ENCODE measurements at places on chromosomes 5 and 9.

DNA sequence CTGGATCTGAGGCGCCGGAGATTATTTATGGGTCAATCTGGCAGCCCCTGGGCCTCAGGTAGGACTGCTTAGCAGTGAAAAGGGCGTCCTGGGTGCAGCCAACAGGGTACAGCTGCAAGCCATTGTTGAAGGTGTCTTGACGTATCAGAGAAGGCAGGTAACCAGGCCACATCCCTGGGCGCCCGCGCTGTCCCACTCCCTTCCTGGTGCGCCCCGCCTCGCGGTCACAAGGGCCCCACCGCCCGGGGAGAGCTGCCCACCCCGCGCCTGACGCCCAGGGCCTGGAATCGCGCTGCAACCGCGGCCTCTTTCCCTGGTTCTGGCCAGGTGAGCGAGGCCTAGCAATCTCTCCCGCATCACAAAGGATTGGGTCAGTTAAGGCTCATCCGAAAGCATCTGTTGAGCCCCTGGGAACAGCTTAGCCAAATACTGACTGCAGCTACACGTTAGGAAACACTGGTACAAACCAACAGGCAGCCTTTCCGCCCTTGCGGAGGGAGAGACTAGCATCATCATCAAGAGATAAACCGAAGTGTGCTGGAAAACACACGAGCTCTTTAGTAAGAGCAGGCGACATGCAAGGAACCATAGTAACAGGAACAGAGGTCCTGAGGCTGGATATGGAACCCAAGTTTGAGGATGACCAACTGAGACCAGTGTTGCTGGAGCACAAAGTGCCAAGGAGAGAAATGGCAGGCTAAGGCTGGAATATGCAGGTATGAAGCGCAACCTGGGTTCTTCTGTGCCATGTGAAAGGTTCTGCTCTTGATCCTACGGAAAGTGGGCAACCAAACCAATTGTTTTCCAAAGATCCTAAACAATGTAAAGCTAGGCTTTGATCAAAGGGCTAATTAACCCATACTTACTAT, 3.6 kb downstream of the RPS23 start:
- DNase-seq, result no peak

- no peak for DNase-seq
These were observed 3.1 kb downstream of the IER5L start for GRCh38 chr9:129174724-129175514.

GRCh38 chr5:142901476-142902185, 131.5 kb downstream of the ARHGAP26 start:
- no peak for DNase-seq

DNA sequence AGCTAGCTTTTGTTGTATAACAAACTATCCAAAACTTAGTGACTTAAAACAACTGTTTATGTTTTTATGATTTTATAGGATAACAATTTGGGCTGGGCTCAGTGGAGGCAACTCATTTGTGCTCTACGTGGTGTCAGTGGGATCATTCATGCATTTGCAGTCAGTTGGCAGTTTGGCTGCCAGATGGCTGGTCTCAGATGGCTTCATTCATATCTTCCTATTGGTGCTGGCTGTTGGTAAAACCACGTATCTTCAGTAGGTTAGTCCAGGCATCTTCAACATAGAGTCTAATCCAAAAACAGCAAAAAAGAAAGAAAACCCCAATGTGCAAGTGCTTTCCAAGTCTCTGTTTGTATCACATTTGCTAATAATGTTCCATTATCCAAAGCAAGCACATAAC, 51.7 kb upstream of the RIC1 start:
- DNase-seq, result no peak

- DNase-seq, result no peak
These were observed 364.6 kb downstream of the DMRT2 start for GRCh38 chr9:1414711-1415131.

GRCh38 chr5:172429201-172429940, 25.0 kb downstream of the SH3PXD2B start:
- no peak for DNase-seq

DNA sequence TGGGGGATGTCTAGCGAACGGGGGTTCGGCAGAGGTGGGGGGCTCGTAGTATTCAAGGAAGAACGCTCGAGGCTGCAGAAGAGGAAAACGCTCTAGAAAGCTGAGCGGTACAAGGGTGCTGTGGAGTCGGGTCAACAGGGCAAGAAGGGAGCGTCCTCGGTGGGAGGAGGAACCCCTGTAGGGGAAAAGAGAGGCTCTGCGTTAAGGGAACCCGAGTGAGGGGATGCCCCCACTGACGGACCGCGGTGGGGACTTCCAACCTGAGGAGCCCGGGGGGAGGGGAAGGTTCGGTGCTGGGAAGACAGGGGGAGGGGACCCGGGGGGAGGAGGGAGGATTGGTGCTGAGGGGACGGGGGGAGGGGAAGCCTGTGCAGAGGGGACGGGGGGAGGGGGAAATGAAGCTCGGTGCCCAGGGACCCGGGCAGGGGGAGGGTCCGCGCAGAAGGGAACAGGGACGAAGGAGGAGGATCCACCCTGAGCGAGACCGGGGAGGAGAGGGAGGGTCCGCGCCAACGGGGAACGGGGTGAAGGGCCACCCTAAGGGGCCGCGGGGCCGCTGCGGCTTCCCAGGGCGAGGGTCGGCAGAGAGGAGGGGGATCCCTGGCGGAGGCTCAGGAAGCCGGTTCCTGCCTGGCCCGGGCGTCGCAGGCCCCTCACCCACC, 621 bp downstream of the NR6A1 start:
- no peak for DNase-seq

DNA sequence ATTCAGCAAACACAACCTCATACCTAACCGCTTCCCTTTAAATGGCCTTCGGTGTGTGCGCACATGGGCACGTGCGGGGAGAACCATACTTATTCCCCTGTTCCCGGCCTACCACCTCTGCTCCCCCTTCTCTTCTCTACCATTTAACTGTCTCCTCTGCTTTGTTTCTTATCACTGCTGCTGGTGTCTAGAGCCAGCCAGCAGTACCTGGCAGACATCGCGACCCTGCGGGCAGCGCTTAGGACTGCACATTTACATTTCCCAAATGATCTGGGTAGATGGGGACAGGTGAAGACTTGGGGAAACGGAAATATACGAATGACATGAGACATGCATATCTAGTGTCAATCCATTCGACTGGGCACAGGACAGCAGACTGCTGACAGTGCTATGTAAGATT, 56.6 kb downstream of the PSMB7 start:
- DNase-seq, result no peak

DNA sequence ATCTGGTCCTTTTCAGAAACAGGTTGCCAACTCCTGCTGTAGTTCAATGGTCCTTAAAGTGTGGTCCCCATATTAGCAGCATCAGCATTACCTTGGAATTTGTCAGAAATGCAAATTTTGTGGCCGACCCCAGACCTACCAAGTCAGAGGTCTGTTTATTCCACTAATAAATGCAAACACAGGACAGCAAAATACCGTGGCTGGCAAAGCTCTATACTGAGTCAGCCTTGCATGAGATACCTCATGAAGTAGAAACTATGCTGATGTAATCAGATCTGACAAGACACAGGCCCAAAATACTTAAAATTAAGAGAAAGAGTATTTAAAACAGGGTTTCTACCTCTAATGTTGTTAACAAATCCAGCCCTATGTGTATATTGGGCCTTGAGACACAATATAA, 3.0 kb downstream of the GOLM1 start:
- DNase-seq, result no peak

DNA sequence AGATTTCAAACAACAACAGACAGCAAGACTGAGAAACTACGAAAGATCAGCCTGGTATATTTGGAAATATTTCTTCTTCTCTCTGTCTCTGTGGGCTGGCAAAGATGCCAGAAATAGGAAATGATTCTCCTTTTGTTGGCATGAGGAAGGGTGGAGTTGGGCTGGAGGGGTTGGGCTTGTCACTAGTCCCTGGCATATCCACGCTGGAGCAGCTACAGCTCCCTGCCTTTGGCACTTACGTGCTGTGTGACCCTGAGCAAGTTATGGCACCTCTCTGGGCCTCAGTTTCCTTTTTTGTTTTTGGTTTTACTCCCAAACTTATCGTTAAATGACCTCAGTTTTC, 354 bp upstream of the KCNMB1 start:
- DNase-seq, result no peak

- no peak for DNase-seq
These were observed 85.4 kb downstream of the TMEM161B start for GRCh38 chr5:88183255-88183654.

DNA sequence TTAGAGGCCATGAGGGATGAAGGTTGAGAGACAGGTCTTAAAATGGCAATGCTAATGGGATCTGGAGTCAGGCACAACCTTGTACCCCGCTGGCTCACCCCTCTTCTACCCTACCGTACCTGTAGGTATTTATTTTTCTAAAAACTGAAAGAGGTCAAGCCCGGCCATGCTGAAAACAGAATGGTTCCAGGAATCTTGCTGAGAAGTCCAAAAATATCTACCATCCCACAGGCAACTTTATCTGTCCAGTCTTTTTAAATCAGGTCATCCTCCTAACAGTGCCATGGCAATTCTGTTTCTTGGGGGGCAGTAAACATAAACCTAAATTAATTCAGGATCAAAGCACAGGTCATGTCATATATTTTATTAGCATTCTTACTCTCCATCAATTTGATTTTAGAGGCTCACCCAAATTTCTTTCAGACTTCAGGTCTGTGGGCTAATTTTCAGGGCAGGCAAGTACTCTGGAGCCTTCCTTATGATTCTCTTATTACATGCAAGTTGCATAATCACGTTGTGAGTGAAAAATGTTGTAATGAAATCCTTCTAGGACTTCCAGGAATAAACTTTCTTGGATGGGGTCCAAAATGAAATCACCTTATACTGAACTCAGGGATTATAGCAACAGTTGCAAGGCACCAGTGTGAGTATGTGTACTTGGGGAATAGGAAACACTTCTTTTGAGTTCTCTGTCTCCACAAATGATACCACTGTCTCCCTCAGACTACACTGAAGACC, 102.7 kb upstream of the NREP start:
- no peak for DNase-seq

DNA sequence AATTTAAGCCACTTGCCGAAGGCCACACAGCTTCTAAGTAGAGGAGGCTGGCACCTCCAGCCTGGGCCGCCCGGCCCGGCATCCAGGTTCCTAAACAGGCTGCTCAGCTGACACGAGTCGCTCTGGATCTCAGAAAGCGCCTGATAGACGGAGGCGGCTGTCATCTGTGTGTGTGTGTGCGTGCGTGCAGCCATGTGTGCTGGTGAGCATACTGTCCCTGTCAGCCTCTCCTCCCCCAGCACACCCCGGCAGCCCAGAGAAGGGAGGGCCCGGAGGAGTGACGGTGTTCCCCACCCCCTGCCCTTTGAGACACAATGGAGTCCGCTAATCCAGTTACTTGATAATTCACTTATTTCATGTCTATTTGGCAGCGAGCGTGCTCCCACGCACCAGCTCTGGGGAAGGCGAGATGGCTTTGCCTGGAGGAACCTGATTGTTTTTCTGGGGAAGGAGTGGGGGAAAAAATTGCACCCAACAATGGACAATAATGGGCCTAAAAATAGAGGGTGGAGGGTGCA, 20.0 kb downstream of the NTNG2 start:
- DNase-seq, result no peak

DNA sequence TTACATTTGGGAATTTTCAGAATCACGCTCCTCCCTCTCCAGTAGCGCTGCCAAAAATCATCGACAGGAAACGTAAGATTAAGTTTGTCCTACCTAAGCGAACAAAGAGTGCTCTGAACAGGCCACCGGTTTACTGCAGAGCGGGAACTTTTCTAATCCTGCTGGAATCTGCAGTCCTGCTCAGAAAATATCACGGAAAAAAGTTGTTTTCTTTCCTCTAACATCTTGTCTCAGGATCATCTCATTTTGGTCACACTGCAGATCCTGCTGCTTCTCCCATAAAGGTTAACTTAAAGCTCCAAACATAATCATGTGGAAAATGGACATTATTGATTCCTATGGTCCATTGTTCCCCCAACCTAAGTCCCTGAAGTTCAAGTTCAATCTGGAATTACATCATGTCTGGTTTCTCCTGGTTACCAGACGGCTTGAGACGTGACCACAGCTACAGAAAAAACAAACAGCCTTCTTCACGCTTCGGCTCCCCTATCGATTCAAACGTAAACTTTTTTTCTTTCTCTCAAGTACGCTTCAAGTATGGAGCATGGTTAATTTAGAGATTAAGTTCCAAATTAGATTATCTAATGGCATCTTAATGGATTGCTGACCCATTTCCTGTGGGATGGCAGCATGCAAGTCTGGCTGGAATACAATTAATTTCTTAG, 217.6 kb downstream of the NFIB start:
- DNase-seq, result no peak

GRCh38 chr9:83130541-83130940, 67.6 kb upstream of the RASEF start:
- DNase-seq, result no peak

GRCh38 chr5:4581289-4581688, 558.8 kb upstream of the ADAMTS16 start:
- no peak for DNase-seq

Data from activated CD4-positive, alpha-beta T cell treated with anti-CD3 and anti-CD28 coated beads for 1 hour (primary cell).